Pulmonary artery endothelial cell (primary cell): ENCODE measurements at places on chromosomes 5 and 9. TPM values are rescaled to one million over a fixed set of nuclear protein-coding genes. Genes with fewer than 3 reads are reported as not detected.

GRCh38 chr5:157080286-157080685, 21.4 kb upstream of the HAVCR1 start:
- no peak for DNase-seq

The FNBP1 gene
- total RNA-seq: 29.7 and 36.5 TPM in 2 replicates

The RLN1 gene
- not detected in 2 replicates for total RNA-seq

The IL7R gene
- total RNA-seq: 0.39 and 1.2 TPM in 2 replicates

DNA sequence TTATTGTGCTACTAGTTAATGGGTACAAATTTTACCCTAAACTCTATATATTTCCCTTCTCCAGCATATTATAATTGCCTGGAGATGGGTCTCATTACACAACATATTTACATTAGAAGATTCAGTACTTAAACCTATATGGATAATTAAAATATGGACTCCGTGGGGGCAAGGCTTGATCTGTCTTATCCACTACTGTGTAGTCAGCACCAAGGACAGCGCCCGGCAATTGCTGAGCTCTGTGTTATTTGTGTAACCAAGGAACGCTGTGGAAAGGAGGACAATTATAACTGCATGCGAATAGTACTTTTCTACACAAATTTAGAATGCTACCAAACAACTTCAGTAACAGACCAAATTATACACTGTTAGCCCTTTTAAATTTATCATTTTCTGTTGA, 77.7 kb downstream of the DNAH5 start:
- no peak for DNase-seq

- DNase-seq: no peak
Observed at GRCh38 chr9:88237479-88237961, 99.2 kb upstream of the SPATA31C2 start.

The RLN2 gene
- 0.35 TPM in 1 of 2 replicates, not detected in the other for total RNA-seq

- no peak for DNase-seq
Observed at GRCh38 chr5:59274106-59274636, 619.4 kb downstream of the PDE4D start.
